MCF 10A (cell line): ENCODE measurements at places on chromosomes 13 and 19.

GRCh38 chr13:85700906-85701305, 98.3 kb downstream of the SLITRK6 start:
- no peak for DNase-seq

GRCh38 chr13:25447396-25447795, 75.6 kb downstream of the ATP8A2 start:
- no peak for DNase-seq

- DNase-seq = peak; percentile 33
Observed at GRCh38 chr19:54364775-54365257, at the start of gene LAIR1. LAIR1 (minus strand) TSS chr19:54364931; CDS start chr19:54364804, 127 bp downstream.

GRCh38 chr19:48170817-48171347, 402 bp downstream of the ZSWIM9 start:
- no peak for DNase-seq

- DNase-seq = no peak
Observed at GRCh38 chr13:27825072-27825471, 32.8 kb downstream of the GSX1 start.

DNA sequence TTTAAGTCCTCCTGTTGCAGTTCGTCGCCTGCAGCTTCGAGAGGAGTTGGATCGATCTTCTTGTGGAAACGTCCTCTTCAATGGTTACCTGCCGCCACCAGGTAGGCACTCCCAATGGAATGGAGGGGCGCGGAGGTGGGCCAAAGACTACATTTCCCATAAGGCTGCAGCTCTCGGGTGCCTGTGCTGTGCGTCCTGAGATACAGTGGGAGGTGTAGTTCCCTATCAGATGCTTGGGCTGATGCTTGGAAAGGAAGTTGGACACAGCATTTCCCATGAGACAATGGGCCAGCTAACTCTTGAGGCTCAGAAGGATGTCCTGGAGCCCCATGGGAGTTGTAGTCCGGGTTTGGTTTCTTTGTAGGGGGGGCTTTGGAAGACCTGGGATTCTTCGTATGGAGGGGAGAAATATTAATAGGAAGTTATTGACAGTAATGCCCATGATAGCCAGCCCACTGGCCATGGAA, 1.8 kb downstream of the SHKBP1 start:
- no peak for DNase-seq

DNA sequence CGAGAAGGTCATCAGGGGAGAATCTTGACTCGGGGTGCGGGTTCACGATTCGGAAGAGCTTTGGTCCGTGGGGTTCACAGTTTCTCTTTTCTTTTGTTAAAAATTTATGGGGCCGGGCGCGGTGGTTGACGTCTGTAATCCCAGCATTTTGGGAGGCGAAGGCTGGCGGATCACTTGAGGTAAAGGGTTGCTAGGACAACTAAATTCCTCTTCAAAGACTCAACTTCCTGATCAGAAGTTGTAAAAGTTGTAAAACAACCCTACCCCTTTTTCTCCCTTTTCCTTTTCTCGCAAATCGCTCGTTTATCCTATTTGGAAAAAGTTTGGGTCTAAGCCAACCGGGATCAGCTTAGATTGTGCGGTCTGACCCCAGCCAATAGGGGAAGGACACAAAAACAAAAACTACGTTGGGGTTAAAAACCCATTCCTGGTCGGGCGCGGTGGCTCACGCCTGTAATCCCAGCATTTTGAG, 673 bp downstream of the ZNF486 start:
- DNase-seq = no peak

DNA sequence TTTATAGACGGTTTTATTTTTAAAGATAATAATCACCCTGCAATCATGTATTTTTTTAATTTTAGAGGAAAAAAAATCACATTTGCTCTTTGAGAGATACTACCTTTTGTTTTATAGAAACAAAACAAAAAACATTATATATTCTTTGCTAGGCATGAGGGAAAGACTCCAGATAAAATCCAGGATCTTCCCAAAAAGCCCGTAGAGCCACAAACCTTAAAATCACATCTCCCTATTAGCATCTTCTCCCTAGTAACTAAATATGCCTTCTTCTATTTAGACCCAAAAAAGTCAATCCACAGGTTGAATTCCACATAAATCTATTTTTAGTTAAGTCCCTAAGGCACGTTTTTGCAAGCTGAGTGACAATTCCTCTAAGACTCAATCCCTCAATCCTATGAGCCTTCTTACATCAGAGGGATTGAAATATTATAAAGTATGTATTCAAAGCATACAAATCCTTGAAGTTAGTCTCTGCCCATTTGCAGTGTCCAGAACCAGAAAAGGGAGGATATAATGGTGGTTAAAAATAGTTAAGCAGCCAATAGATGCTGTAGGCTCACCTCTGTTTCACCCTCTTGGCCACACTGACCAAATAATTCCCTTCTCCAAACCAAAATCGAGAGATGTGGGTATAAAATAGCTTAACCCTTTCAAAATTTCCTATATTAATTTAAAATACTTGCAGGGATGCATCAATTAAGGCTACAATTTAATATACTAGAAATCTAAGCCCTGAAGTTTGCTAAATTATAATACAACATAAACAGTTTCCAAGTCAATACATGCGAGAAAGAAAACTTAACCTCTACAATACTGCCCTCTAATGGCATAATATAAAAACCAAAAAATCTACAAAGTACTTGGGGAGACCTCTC, 64.0 kb downstream of the SERP2 start:
- DNase-seq = peak; percentile 61

- no peak for DNase-seq
Observed at GRCh38 chr13:43965459-43965845, 85.7 kb downstream of the LACC1 start.

DNA sequence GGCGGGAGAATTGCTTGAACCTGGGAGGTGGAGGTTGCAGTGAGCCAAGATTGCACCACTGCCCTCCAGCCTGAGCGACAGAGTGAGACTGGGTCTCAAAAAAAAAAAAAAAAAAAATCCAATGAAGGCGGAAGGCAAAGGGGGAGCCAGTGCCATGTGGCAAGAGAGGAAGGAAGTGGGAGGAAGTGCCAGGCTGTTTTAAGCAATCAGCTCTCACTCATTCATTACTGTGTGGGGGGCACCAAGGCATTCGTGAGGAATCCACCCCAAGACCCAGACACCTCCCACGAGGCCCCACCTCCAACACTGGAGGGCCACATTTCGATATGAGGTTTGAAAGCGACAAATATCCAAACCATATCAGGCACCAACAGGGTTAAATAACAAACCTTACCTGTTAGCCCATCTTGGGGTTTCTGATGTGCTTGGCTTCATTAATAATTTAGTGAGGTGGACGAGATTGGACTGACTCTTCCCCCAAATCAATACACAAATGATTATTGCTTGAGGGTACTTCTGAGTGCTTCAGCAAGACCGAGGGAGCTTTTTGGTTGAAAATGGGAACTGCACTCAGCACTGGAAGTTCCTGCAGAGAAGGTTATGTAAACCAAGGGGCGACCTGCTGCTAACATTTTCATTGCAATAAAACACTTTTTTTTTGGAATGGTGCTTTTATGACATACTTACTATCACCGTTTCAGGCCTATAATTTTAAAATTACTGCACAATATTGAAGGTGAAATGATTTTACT, 7.5 kb upstream of the LRP3 start:
- no peak for DNase-seq

DNA sequence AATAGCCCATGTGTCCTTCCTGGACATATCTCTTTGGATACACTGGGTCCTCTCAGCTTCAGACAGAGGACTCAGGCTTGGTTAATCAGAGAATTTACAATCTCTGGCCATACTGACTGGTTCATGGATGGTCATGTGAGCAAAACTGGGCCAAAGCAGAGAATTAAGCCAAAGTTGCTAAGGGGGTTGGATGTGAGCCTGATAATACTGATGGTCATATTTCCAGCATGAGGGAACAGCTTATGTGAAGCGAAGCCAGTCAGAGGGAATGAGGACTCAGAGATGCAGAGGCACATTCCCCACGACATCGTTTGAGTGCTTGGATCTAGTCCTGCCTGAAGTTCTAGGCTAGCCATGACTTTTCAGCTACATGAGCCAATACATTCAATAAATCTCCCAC, 22.0 kb upstream of the LRRC4B start:
- no peak for DNase-seq

GRCh38 chr13:21825801-21826200, 154.9 kb downstream of the FGF9 start:
- no peak for DNase-seq

- DNase-seq = no peak
Observed at GRCh38 chr19:2827840-2828489, 8.3 kb downstream of the ZNF554 start.

DNA sequence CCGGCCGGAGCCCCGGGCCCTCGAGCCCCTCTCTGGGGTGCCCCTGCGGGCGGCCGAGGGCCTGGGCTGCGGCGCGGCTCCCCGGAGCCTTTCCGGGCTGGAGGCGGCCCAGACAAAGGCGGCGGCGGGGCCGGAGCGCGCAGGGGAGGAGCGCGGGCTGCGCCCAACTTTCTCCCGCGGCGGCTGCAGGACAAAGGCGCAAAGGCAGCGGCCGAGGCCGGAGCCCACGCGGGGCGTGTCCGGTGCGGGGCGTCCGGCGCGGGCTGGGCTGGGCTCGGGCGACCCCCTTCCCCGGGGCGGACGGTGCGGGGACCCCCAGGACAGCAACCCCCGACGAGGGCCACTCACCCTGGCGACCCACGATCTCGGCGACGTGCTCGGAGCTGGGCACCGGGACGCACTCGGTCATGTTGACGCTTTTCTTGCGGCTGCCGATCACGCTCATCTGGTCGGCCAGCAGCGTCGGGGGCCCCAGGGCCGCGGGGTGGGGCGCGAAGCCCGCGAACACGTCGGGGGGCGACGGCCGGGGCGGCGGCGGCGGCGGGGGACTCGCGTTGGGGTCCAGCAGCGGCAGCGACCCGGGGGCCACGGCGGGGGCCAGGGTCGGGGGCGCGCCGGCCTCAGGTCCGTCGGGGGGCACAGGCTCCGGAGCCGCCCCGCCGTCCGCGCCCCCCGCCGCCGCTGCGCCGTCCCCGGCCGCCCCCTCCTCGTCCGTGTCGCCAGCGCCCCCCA, 843 bp downstream of the MEX3D start:
- DNase-seq = no peak

GRCh38 chr19:2333807-2334211, 5.3 kb downstream of the SPPL2B start:
- no peak for DNase-seq

DNA sequence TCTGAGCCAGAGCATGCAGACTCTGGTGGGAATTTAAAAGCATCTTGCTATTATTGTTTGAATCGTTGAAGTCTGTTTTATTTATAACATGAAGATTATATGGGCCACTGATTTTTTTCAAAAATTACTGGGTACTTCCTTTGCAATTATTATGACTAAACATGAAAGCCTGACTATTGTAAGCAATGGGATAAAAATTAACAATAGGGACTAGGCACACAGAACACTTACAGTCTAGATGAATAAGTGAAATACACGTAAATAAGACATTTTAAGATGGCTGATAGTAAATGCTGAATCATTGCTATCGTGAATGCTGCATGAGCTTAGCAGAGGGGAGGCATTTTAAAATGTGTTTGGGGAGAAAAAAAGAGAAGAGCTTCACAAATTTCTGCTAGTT, 81.0 kb upstream of the MAB21L1 start:
- no peak for DNase-seq

- peak; percentile 27 for DNase-seq
Observed at GRCh38 chr13:75316427-75316826, 165.5 kb downstream of the TBC1D4 start.

GRCh38 chr19:19464339-19465098, 50.8 kb downstream of the TSSK6 start:
- no peak for DNase-seq

DNA sequence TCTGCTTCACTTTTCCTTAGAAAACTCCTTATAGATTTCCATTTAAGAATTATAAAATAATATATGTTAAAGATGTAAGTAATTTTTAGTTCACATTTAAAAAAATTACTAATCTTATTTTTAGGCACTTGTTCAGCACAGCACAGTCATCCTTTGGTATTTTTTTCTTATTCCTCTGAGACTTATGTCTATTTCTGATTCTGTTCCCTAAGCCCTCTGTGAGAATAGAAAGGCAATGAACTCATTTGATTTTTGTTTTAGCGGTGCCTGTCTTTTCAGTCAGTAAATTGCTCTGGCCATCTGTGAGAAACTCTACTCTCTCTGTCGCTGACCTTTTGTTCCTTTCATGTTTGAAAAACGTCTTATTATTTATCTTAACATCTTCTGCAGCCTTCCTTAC, 168.1 kb downstream of the PCDH17 start:
- no peak for DNase-seq

GRCh38 chr13:20416223-20416745, 109.4 kb downstream of the CRYL1 start:
- no peak for DNase-seq

GRCh38 chr13:63497601-63498000, 2082.0 kb upstream of the PCDH20 start:
- DNase-seq = no peak

GRCh38 chr19:34972163-34972705, 8.2 kb upstream of the ZNF792 start:
- DNase-seq = no peak

DNA sequence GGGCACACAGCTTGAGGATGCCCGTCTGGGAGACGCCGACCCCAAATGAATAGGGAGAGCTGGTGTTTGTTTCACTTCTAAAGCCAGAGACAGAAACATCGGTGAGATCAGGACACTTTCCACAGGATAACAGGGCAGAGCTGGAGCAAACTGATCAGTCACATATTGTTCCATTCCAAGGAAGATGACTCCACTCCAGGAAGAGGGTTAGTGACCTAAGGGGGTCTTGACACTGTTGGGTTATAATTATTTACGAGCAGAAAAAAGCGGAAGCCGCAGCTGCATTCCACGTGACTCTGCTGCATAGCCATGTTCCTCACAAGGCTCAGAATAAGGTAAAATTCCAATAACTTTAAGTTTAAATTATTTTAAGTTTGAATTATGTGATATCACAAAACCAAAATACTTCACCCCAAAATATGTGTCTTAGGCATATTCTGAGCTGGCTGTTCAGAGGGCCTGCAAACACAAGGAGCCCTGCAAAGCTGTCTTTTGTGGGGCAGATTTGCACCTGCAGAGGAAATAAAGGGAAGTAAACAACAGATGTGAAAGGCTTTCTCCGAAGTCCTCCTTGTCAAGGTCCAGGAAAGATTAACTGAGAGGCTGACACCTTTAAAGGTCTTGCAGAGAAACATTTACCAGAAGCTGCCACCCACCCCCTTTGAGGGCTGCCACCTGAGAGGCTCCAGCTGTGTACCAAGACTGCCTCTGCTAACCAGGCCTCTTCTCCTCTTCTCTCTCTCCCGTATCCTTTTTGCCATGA, 819.2 kb downstream of the UQCRFS1 start:
- no peak for DNase-seq
